Transverse colon (tissue), 4 donors: ENCODE measurements at places on chromosomes 3 and 15. TPM values are rescaled to one million over a fixed set of nuclear protein-coding genes. Genes with fewer than 3 reads are reported as not detected.
A peak's percentile ranks its signal among the peaks of the same experiment; 100 is the strongest.

The TGM4 gene
- total RNA-seq = not detected

GRCh38 chr3:24202071-24202470, 257.0 kb downstream of the NR1D2 start:
- DNase-seq = no peak

The PGBD4 gene
- total RNA-seq = 2.2 TPM

- peak; percentile 12 for DNase-seq
Measured at GRCh38 chr3:58357402-58357801, 24.7 kb downstream of the PXK start.

The SHQ1 gene
- 12.3 TPM for total RNA-seq

- no peak for DNase-seq
Measured at GRCh38 chr3:187181454-187182170, 15.7 kb upstream of the RTP1 start.

The TMED3 gene
- 68.9 TPM for total RNA-seq

GRCh38 chr3:71857956-71858355, 73.0 kb upstream of the PROK2 start:
- DNase-seq = no peak

DNA sequence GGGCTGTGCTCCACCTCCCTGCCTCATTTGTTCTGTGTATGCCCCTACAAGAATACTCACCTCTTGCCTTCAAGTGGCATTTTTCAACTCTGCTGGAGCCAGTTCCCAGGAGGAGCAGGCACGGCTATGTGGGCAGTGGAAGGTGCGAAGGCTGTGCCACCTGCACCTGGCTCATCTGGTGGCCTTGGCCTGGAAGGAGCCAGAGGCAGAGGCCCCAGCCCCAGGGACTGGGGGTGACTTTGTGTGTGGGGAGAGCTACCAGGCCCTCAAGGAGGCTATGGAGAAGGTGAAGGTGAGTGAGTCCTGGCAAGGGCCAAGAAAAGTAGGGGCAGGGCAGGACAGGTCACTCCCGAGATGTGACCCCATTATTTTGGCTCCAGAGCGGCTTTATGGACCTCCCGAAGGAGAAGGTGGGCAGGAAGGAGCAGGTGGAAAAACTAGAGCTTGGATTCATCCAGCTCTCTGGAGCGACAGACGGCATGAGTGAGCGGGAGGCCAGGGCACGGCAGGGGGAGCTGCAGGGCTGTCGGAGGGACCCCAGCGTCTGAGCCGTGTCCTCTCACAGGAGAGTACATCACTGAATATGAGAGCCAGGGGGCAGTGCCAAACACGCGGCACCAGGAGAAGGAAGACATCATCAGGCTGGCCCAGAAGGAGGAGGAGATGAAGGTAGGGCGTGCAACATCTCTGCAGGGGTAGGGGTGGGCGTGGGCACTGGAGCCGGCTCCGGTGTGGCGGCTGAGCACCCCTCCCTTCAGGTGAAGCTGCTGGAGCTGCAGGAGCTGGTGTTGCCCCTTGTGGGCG, 57.3 kb upstream of the UBE2Q2 start:
- DNase-seq = no peak

The CLDN1 gene
- not detected for total RNA-seq

DNA sequence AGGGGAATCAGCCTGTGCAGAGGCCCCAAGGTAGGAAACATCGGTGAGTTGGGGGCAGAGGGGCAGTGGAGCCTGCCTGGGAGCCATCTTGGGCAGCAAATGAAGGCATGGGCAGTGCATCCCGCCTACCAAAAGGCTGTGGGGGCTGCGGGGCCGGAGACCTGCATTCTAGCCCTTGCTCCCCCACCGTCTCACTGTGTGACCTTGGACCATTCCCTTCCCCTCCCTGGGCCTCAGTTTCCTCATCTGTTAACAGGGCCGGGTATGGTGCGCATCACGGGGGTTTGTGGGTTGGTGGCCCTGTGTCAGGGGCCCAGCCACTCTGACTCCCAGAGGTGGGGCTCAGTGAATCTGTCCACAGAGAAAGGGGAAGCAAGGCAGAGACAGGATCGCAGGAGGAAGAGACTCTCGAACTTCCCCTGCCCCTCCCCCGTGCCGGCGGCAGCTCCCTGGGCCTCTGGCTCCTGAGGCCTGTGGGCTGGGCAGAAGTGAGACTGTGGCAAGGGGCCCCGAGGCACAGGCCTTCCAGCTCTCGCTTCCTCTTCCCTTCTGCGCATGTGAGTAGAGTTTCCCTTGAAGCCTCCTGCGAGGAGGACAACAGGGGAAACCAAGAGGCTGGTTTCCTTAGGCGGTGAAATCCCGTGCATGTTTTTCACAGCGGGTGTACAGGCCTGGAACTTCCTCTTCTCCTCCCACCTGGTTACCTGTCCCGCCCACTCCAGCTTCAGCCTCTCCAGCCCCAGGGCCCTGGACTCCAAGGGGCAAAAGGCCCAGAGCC, 42.9 kb downstream of the IDH2 start:
- DNase-seq = peak; percentile 88

The FAM107A gene
- total RNA-seq = 15.0 TPM

- no peak for DNase-seq
Measured at GRCh38 chr3:162332344-162332743, 835.7 kb downstream of the OTOL1 start.

The PTPRG gene
- total RNA-seq = 36.9 TPM

DNA sequence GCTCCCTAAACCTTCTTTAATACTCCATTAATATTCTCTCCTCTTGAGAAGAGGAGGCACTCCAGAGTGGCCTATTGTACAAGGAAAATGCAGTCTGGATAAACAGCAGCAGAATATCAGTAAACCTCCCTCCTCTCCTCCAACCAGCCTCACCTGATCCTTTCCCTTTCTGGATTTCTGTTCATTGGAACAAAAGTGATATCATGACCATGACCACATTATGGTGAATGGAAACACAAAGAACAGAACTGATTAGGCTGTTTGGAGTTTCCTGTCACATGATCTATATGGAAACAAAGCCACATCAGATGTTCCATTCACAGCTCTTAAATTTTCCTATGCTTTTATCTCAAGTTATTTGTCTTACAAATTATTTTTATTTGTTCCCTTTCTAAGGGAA, 14.6 kb downstream of the C2CD4B start:
- DNase-seq = no peak

DNA sequence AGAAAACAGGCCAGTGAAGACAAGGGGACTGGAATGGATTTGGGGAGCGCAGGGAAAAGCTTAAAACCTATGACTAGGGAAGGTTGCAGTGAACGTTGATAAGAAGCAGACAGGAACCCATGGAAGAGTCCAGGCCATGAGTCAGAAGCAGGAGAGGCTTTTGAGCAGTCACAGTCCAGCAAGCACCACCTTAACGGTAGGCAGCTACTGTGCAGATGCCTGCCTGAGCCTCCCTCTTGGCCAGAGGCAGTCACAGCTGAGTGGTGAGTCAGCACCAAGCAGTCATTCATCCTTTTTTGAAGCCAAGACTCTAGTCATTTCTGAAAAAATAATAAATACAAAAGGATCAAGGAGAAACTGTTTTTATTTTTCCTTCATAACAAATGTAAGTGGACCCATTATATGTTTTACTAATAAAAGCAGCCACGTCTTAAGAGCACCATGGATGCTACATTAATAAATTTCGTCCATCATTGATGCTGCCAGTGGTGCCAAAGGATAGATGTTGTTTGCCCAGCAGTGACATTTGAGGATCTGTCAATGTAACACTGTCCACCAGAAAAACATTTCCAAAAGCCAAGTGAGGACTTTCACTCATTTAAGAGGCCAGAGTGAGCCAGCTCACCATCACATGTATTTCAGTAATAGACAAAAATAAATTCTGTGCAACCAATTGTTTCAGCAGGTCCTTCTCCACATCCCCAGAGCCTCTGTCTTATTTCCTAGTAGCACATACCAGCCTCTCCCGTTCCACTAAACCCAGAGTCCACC, 42.1 kb upstream of the ACTC1 start:
- DNase-seq = no peak

DNA sequence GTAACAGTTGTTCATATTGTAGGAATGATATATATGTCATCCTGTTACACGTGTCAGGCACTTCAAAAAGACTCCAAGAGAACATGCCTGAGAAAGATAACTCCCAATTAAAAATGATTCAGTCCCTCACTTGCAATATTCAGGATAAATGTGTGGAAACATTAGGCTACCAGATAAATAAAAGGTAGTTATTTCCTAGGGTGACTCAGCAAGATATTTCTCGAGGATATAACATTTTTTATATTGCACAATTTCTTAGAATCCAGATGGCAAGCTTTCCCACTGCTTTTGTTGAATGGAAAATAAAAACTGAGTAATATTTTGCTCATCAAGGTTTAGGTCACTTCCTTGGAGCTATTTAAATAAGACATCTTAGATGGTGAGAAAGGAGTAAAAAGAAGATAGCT, 181.4 kb downstream of the GAP43 start:
- DNase-seq = no peak

DNA sequence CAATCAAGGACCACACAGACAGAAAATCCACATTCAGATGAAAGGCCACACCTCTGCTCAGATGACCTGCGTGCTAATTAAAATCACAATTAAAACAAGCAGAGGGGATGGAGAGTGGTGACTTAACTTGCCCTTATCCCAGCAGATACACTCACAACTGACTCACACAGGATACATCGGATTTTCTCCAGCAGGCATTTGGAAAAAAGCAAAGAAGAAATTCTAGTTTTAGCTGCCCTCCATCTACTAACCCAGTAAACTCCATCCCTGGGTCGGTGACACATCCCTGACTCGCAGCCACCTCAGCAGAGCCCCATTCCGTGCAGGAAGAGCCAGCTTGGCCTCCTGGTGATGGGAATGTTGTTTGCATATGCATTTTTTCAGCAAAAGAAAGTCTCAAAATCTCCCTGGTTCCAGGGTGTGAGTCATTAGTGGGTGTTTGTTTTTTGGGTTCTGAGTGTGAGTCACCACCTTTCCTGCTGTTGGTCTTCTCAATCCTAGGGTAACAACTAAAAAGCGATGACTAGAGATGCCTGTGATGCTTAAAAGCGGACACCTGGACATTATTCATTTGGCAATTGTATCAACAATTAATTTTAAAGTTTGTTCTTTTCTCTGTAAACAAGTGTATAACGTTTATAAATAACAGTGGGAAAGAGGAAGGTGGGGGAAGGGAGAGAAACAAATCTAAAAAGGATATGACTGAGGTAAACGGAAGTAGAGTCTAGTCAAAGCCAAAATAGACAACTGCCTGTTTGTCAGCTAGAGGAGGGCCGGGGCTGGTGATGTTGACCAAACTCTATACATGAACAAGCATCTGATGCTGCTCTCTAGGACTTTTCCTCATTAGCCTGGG, 49.8 kb upstream of the SLC4A7 start:
- DNase-seq = peak; percentile 29

The GP9 gene
- 0.64 TPM for total RNA-seq

- DNase-seq = no peak
Measured at GRCh38 chr3:151895478-151896241, 22.2 kb downstream of the SUCNR1 start.
